ENCODE measurements at places on chromosomes 2 and 18.

- no peak for DNase-seq
Measured at GRCh38 chr2:128422571-128422970, 103.9 kb upstream of the HS6ST1 start.

GRCh38 chr18:35693829-35694228 lies 112.3 kb downstream of the GALNT1 start:
- no peak for DNase-seq

- peak; percentile 59 for DNase-seq
Measured at GRCh38 chr2:233059797-233060500, at the start of gene INPP5D. Gene INPP5D, plus strand, starts transcription at chr2:233060342. Its CDS starts 137 bp downstream, at chr2:233060479.

DNA sequence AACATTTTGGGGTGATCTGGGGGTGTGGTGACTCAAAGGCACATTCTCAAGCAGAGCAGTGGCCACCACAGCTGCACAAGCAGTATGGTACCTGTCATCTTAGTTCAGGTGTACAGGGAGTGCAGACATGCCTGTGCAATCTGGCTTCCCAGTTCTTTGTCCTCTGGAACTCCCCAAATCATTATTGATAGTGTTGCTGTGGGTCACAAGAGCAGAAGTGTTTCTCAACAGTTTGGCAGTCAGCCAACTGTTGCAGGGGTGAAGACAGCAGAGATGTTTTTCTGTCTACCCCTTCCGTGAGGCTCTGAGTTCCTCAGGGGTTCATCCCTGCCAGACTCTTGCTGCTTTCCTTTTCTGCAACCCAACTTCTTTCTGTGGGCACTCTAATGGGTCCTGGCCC lies 206.5 kb upstream of the ZSWIM2 start:
- no peak for DNase-seq

- no peak for DNase-seq
Measured at GRCh38 chr2:216698895-216699294, 3.5 kb upstream of the IGFBP5 start.

- DNase-seq = no peak
Measured at GRCh38 chr18:67862069-67862468, 345.5 kb upstream of the DSEL start.

GRCh38 chr18:76102156-76102555 lies 392.9 kb downstream of the ZNF516 start:
- DNase-seq = no peak

DNA sequence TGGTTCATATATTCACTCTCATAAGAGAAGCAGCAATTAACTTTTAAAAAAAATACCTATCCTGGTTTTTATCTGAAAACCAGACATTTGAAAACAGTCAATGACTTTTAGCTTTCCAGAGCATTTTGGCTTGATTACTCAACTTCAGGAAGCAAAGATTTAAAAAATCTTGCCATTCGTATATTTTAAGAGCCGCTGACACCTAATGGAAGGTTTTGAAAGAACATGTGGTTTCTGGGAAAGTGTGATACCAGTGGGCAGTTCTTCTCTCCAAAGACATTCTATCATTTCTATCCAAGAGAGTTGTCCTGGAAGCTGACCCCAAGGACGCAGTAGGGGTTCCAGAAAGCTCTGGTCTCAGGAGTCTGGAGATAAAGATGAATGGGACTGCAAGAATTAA lies 234.7 kb downstream of the TTC32 start:
- DNase-seq = no peak

- no peak for DNase-seq
Measured at GRCh38 chr18:50203801-50204604, 9.1 kb upstream of the MYO5B start.

- no peak for DNase-seq
Measured at GRCh38 chr18:25327584-25327983, 24.4 kb downstream of the ZNF521 start.

All from stimulated activated CD8-positive, alpha-beta memory T cell treated with anti-CD3 and anti-CD28 coated beads, Interleukin-15, amount 100 ng/mL, for 48 hours (primary cell).